ENCODE measurements at places on chromosomes 13 and 19.

GRCh38 chr19:1752009-1752756 lies 1.1 kb upstream of the ONECUT3 start:
- peak; percentile 54 for DNase-seq

GRCh38 chr13:60347690-60348089 lies 49.3 kb upstream of the TDRD3 start:
- no peak for DNase-seq

DNA sequence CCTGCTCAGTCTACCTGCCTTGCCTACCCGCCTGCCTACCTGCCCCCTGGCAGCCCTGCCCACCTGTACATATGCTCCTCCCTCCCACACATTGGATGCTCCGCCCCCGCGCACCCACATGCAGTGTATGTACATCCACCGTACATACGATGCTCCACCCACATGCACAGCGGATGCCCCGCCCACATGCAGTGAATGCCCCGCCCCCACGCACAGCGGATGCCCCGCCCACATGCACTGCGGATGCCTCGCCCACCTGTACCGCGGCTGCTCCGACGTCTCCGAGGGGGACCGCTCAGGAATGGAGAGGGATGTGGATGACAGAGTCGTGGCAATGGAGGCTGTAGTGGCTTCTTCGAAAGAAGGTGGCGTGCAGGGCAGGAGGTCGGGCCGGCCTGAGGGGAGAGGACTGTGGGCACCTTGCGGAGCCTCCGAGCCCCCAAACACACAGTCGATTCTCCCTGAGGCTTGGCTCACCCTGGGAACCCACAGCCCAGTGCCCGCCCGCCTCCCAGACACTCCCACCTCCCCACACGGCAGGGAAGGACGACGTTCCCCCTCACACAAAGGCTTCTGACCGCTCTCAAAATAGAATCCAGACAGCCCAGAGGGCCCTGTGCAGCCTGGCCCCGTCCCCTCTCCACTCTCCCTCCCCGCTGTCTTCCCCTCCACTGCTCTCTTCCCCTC lies 16.5 kb upstream of the CACTIN start:
- no peak for DNase-seq

DNA sequence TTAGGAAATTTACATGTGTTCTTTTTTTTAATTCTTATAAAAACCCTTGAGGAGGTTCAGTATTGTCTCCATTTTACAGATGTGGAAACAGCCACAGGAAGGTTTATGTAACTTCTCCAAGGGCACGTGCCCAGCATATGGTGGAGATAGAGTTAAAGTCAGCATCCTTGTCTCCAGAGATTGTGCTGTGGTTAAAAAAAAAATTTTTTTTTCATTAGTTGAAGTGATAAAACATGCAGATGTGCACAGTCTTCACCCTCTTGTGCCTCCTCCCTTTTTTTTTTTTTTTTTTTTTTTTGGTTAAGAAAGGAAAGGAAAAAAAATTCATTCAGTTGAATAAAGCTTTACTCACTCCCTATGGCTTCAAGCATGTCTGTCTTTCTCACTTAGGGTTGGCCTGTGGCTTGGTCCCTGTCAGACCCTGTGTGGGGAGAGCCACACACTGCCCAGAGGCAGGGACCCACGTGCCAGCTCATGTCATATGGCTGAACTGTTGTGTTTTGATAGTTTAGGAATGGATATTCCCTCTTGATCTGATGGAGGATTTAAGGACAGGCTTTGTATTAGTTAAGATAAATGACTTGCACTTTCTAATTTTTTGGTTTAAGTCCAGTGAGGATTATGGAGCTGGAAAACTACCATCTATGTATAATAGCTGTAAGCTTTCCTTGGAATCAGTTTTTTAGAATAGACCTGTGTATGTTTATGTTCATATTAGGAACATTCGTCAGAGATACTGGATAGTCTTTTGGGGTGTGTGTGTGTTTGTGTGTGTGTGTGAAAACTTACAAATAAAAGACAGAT lies 19.3 kb downstream of the RNASEH2B start:
- DNase-seq, result no peak

DNA sequence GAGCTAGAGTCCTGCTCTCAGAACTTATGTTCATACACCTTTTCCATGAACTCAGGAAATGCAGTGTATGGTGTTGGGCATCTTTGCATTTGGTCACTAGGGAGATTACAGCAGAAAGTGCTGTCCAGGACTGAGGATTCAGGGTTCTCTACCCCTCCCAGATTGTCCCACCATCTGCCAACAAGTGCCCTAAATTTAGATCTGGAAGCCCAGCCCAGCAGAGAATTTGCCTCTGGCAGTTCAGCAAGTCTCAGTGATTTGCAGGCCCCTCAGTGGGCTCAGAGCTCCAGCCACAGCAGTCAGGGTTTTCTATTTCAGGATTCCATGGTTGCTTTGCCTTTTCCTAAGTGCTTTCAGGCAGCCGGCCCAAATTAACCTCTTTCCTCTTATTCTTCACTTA lies 23.4 kb downstream of the CNFN start:
- no peak for DNase-seq

GRCh38 chr19:8017808-8018207 lies 12.4 kb upstream of the ELAVL1 start:
- peak; percentile 77 for DNase-seq

All from GM13977 (cell line).